Ureter (tissue), 1 donor: ENCODE measurements at places on chromosomes 5 and 9. TPM values are rescaled to one million over a fixed set of nuclear protein-coding genes. Genes with fewer than 3 reads are reported as not detected.

The COL27A1 gene
- total RNA-seq, result 59.2 TPM

The PLCXD3 gene
- total RNA-seq, result 4.5 TPM

The THOC3 gene
- total RNA-seq, result 54.2 TPM

The ANKRD33B gene
- 3.3 TPM for total RNA-seq

The GRXCR2 gene
- total RNA-seq, result not detected

The UNC5A gene
- total RNA-seq, result not detected

The SPINK6 gene
- total RNA-seq, result not detected

The C9orf152 gene
- 6.7 TPM for total RNA-seq

The IGFBPL1 gene
- total RNA-seq, result not detected

The TLE4 gene
- 91.9 TPM for total RNA-seq

The KIF24 gene
- total RNA-seq, result 0.94 TPM

The GARIN3 gene
- total RNA-seq, result not detected

DNA sequence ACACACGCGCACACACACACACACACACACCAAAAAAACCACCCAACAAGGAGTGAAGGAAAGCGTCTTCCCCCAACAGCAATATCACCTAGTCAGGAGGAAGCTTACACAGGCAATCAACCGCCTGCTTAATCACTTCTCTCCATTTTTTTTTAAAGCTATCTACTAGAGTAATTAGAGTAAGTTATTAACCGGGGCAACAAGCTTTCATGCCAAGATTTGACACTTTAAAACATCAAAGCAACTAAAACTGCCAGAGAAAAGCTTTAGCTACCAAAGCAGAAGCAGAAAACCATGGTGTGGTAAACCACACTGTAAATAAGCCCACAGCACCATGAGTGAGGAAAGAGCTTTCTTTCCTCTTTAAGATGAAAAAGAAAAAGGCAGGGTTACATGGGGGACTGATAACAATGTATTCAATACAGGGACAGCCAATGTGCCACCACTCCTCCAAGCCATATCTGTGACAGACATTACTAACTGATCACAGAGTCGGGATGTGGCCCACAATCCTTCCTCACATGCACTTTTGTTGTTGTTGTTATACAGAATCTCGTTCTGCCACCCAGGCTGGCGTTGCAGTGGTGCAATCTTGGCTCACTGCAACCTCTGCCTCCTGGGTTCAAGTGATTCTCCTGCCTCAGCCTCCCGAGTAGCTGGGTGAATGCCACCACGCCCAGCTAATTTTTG is 282.1 kb downstream of the CRB2 start:
- no peak for DNase-seq

DNA sequence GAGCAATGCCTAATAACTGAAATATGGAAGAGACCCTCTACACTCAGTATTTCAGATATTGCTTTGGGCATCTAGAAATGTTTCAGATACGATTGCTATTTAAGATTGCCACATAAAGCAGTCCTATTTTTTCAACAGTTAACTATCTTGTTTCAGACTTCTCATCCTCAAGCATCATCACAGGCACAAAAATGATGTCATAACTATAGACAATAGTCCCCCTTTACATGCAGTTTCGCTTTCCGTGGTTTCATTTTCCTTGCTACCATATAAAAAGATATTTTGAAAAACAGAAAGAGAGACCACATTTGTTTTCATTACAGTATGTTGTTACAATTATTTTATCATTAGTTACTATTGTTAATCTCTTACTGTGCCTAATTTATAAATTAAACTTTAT is 347.4 kb downstream of the NDUFS4 start:
- no peak for DNase-seq

DNA sequence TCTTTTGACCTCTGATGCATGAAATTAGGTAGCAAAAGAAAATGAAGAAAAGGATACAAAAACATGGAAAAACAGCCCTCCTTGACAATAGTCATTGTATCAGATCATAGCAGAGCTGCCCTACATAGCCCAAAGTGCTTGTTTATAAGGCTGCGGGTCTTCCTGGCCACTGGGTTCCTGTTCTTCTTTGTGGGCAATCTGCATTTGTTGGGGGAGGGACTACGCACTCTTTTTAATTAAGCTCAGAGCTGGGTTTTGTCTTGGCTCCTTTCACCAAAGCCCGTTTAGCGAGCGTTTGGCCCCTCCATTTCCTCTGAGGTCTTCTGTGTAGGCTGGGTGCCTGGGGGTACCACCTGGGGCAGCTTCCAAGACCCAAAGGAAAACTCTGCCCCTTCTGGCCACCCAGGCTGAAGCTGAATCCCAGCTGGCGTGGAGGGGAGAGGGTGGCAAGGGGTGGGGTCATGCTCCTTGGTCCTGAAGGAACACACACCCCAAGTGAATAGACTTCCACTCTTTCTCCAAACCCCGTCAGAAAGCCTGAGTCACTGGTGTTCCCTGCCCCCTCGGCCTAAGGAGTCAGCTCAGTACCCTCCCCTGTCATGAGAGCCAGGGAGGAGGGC is 6.5 kb upstream of the PAX5 start:
- no peak for DNase-seq

DNA sequence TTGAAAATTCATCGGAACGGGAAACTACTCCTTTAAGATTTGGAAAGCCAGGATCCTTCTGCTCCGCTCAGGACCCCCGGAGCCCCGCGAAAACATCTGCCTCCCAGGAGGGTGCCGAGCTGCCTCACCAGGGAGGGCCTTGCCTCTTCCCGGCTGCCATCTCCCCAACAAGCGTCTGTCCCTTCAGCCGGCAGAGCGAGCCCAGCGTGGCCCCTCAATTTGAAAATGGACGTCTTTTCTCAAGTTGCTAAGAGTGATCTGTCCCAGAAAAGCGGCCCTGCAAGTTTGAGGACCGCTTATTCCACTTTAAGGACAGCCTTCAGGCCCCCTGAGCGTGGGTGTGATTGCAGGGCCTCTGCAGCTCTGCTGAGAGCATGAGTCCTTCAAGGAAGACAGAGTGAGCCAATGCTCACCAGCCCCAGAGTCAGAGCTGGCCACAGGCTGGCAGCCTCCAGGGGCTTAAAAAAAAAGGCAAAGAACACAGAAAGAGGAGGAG is 101.3 kb downstream of the PHF2 start:
- peak; percentile 40 for DNase-seq

DNA sequence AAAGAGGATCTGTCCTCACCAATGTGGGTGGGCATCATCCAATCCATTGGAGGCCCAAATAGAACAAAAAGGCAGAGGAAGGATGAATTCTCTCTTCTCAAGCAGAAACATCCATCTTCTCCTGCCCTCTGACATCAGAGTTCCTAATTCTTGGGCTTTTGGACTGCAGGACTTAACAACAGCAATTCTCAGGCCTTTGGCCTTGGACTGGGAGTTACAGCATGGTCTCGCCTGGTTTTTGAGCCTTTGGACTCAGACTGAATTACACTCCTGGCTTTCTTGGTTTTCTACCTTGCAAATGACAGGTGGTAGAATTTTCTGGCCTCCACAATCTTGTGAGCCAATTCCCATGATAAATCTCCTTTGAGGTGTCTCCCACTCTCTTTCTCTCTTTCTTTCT is 60.5 kb upstream of the CD180 start:
- DNase-seq, result no peak

GRCh38 chr5:32572778-32573480 is 12.4 kb upstream of the SUB1 start:
- no peak for DNase-seq

DNA sequence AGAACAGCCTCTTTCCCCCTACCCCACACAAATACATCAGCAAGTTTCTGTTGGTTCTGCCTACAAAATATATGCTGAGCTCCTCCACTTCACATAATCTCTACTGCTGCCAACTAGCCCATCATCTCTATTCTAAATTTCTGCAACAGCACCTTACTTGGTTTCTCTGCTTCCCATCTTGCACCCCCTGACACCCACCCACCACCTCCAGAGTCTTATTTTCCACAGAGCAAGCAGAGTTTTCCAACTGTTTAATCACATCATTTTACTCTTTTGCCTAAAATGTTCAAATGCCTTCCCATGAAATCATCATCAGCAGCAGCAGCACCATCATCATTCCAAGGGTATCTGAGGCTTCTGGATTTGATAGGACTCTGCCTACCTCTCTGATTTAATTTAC is 295.7 kb downstream of the CTNND2 start:
- no peak for DNase-seq

- DNase-seq, result no peak
Observed at GRCh38 chr5:126369083-126369482, 54.1 kb upstream of the GRAMD2B start.

DNA sequence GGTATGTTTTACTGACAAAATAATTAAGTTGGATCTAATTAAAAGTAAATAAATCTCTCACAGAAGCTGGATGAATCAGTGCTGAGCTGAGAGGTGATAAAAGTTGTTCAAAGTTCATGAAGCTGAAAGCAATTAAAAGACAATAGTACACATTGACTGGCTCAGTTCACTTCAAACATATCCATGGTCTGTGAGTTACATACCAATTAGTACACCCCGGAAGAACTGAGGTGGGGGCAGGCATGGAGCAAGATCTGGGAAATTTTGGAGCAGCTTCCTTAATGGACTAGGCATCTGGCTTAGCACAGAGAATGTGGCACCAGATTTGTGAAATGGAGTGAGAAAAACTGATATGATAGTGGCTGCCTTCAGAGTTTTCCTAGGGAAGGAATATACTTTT is 152.7 kb downstream of the ATP10B start:
- no peak for DNase-seq

- no peak for DNase-seq
Observed at GRCh38 chr9:129253803-129254381, 75.8 kb upstream of the IER5L start.

DNA sequence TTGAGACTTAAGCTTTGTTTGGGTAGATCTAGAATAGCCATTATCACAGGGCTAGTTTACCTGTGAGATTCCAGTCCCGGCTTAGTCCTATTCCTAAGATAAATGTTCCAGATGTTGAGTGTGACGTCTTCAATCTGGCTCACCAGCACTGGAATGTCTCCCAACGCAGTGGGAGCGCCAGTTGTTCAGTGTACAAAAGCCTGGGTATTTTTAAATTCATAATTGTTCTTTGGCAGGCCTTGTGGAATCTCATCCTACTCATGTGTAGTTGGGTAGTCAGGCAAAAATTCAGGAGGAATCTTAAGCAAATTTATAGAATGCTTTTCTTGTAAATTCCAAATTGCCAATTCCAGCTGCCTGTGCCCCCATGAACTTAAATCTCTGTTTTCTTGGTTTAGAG is 272.6 kb upstream of the KCNN2 start:
- DNase-seq, result no peak

GRCh38 chr5:80919678-80920196 is 40.4 kb upstream of the RASGRF2 start:
- no peak for DNase-seq

DNA sequence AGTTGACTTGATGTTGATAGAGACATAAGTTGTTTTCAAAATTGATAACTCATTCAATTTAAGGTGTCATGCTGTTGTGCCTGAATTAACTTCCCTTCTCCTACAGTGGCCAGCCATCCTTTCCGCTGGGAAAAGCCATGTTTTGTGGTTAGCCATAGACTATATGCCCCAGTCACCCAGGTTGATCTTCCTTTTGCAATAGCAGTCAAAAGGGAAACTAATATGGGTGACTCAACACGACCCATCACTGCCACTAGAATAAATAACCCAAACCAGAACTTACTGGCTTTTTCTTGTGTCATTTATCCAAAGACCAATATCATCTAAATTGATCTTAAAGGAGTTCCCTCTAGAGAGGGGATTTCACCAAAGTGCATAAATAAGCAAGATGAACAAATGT is 87.4 kb downstream of the PTCD2 start:
- DNase-seq, result no peak

GRCh38 chr5:54673523-54674225 is 156.1 kb downstream of the SNX18 start:
- peak; percentile 58 for DNase-seq

DNA sequence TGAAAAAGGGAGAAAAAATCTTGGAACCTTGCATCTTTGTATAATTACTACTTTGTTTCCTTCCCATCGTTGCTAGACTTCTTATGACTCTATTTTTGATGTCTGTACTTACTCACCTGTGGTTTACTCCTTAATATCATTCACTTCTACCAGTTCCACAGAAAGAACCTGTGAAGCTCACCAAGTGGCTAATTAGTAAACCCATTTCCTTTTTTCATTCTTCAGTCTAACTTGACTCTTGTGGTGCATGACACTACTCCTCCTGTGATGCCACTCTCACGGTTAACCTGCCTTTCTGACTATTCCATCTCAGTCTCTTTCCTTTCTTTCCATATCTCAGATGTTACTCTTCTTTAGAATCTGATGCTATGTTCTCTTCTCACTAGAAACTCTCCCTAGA is 14.6 kb downstream of the RECK start:
- DNase-seq, result no peak

- no peak for DNase-seq
Observed at GRCh38 chr5:104513121-104513602, 950.6 kb upstream of the NUDT12 start.

DNA sequence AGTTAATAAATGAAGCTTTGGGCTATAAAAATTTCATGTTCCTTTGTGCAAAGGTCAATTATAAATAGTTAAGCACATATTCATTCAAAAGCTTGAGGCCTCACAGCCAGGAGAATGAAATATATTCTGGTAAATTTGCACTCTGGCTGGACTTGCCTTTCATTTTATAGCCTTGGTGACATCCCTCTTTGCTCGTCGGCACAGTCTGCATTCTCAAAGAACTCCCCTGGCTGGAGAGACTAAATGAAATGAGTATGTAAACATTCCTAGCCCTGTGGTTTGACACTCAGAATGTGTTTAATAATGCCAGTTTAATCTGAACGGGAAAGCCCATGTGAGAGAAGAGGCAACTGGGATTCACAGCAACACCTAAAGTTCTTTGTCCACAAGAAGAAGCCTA is 285.6 kb downstream of the BRINP1 start:
- no peak for DNase-seq

DNA sequence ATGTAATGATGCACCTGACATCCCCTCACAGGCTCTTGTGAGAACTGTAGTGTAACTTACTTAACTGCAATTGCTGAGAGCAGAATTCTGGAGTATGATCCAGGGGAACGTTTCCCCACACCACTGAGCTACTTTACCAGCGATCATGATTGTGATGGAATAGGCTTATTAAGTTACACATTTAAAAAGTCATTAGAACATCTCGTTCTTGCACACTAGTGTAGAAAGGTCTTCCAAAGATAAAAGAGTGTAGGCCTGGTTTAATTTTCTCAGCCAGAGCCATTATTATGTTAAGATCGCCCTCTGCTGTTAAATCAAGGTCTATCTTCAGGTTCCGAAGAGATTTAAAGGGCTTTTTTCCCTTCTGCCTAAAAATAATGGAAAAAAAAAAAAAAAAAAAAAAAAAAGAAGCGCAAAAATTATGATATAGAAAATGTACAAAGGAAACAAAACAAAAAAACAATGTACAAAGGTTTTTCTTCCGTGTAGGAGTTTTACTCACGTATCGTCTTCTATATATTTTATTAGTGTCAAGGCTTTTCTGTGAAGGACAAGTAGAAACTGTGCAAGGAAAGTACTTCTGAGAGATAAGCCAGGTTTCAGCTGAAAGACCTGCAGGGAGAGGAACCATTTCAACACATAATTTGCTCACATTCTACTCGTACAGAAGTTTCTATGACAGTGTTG is 18.6 kb upstream of the MOB3B start:
- no peak for DNase-seq
